T-helper 2 cell (primary cell): ENCODE measurements at places on chromosomes 6 and 20.

- no peak for DNase-seq
Observed at GRCh38 chr6:131101911-131102680, 33.2 kb upstream of the AKAP7 start.

DNA sequence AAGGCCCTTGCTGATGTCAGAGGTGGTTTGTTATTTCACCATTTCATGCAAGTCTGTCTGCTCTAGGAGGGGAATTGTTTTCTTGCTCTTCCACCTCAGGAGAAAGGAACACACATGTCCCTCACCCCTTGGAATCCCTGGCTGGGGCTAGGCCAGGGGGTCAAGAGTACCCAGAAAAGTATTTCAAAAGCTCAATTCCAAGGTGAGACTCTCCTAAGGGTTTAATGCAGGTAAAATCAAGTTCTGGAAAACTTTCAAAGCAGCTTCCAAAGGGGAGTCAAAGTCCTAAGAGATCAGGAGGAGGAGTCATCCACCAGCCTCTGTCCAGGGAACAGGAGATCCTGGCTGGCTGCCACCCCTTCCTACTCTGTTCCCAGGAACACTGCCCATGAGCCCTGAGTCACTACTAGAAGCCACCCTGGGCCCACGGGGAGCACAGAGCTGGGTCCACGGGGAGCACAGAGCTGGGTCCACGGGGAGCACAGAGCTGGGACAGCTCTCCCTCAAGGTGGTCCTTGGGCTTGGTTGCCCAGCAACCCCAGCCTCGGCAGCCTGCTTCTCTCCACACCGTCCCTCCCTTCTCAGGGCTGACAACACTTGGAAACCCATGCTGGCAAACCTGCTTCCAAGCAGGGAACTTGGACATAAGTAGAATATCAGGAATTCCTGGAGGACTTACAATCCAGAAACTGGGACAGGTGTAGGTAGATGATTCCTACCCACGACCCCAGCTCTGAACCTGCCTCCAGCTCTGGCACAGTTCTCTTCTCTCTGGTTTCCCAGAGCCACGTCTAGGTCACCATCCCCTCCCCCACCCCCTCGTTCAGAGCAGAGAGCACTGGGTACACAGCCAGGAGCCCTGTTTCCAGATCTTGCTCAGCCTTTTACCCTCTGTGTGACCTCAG lies 35.3 kb upstream of the CDKN1A start:
- DNase-seq, result no peak

GRCh38 chr6:37741757-37742400 lies 44.2 kb upstream of the MDGA1 start:
- DNase-seq, result no peak

- no peak for DNase-seq
Observed at GRCh38 chr20:56388882-56389281, 3.1 kb downstream of the AURKA start.

DNA sequence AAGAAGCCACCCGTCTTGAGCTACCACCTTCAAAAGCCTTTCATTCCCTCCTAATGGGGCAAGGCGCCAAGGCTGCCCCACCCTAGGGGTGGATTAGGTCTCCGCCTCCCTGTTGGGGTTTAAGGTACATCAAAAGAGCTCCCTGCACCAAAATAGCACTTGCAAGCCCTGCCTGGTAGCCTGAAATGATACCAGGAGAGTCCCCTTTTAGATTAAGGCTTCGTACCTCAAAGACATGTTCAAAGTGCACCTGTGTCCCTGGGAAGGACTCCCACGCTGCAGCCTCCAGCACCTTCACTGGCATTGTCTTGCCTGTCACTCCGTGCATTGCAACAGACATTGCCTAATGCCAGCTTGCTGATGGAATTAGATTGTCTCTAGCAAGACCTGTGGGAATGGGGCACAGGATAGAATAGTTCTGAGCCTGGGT lies 15.7 kb upstream of the CDKN1A start:
- no peak for DNase-seq
